ENCODE measurements at places on chromosomes 3 and 15.

GRCh38 chr3:123067689-123068600, 1.1 kb downstream of the PDIA5 start:
- DNase-seq, result no peak

DNA sequence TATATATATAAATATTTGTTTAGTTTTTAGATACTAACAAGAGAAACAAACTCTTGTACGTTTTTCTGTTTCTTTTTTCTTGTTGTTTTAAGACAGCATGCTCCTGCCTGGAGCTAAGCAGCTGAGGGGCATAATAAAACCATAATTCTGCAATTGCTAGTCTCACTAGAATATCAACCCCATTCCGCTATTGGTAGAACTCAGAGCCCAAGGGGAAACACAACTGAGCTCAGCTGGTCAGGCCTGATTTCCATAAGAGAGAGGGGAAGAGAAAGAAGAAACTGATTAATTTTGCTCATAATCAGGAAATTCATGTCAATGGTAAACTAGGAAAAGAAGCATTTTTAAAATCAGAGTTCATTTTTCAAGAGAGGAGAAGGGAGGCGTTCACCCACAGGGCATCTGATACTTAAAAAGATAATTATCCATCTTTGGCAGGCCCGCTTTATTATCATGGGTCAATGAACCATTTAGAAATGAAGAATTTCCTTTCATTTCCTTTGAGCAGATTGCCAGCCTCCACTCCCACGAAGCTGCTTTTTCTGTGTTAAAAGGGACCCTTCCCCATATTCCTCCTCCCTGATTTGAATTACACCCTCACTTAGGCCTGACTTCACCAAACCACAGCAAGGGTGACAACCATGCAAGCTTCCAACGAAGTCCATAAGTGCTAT, 965.3 kb upstream of the CFAP20DC start:
- no peak for DNase-seq

DNA sequence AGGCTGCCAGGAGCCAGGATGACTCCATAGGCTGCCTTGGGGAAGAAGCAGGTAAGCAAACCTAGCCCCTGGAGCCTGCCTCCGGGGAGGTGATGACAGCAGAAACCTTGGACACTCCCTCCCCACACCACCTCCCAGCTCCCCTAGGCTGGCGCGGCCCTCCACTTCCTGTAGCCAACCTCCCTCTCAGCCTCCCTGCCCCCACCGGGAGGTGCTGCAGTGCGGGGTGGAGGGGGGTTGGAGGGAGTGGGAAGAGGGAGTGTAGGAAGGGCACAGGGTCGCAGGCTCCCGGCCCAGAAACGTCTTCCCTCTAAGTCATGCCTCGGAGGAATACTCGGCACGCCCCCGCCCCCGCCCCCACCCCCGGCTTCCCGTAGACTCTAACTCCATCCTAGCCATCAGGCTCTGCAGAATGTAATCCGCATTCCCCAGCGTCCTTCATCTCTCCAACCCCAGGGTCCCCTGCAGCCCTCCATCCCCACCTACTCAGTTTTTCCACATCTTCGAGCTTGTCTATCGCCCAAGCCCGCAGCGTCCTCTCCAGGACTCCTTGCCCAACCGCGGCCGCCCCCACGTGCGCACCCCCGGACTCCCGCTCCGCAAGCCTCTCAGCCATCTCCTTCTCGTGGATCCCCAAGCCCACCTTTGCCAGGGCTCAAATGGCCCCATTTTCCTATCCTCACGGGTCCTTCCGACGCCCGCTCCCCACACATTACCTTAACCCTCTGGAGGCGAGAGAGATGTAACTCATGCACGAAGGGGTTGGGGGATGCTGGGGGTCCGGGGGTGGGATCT, 528 bp downstream of the LPCAT4 start:
- DNase-seq, result peak; percentile 39

DNA sequence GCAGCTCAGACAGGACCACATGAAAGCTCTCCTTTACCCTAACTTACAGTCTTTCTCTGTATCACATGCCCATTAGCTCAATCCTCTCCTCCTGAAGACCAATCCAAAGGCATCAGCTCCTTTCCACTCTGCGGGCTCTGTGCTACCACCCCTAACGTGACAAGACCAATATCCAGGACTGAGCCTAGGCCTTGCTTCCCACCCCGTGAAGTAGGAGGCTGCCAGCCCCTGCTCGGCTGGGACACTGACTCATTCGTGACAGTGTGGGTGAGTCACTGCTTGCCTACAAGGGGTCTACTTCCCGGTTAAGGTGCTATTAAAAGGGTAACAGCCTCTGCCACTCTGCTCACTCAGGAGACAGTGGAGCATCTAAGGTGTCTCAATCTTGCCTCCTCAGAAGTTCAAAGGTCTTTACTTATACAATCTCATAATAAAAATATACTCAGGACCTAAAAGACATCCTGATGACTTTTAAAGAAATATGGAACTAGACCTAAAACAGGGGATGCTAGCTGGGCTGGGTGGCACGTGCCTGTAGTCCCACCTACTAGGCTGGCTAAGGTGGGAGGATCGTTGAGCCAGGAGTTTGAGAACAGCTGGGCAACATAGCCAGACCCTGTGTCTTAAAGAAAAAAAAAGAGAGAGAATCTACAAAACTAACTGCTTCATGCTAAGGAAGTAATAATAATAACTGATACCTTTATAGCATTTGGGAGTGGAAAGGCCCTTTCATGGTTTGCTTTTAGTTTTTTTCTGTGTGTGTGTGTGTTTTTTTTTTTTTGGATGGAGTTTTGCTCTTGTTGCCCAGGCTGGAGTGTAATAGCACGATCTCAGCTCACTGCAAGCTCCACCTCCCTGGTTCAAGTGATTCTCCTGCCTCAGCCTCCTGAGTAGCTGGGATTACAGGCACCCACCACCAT, 55.0 kb downstream of the TMEM44 start:
- peak; percentile 13 for DNase-seq

DNA sequence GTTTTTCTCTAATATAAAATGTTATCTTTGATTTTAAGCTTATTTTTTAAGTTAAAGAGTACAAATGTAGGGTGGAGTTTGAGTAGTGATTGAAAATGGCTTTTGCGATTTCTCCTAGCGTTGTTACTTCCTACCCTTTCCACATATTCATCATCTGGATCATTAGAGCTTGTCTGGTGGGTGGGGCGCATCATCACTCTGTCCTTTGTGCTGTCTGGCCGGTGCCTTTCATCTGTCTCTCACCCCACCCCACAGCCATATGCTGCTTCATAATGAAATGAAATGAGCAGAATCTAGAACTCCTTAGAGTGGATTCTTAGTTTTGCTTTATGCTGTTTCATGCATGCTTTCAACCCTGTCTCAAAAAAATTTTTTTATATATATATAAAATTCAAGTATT, 44.3 kb downstream of the ATP1B3 start:
- no peak for DNase-seq

- no peak for DNase-seq
These were observed 6.0 kb downstream of the IP6K1 start for GRCh38 chr3:49780080-49780974.

DNA sequence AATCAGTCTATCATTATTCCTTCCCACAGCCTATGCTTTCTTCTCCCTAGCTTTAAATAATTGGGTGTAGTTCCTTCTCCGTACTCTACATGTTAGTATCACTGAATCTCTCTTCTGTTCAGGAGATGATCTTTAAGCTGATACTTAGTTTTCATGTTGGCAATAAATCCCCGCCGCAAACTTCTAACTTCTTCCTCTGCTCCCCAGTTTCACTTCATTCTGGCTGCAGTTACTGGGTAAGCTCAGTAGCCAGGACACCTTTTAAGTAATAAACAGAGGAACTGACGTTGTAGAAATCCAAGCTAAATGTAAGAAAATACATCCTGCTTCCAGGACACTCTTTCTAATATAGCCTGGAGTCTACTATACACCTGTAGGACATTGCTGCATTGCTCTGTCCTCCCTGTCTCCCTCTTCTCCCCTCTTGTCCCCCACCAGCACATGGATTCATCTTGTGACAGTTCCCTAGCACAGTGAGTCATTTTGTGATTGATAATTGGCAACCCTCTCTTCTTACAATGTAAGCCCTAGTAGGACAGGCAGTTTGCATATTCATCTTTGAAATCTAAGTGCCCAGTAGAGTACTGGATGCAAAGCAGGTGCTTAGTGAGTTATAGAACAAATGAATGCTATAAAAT, 598.2 kb downstream of the UNC13C start:
- no peak for DNase-seq

- DNase-seq, result no peak
These were observed 7.4 kb downstream of the A4GNT start for GRCh38 chr3:138124706-138125355.

DNA sequence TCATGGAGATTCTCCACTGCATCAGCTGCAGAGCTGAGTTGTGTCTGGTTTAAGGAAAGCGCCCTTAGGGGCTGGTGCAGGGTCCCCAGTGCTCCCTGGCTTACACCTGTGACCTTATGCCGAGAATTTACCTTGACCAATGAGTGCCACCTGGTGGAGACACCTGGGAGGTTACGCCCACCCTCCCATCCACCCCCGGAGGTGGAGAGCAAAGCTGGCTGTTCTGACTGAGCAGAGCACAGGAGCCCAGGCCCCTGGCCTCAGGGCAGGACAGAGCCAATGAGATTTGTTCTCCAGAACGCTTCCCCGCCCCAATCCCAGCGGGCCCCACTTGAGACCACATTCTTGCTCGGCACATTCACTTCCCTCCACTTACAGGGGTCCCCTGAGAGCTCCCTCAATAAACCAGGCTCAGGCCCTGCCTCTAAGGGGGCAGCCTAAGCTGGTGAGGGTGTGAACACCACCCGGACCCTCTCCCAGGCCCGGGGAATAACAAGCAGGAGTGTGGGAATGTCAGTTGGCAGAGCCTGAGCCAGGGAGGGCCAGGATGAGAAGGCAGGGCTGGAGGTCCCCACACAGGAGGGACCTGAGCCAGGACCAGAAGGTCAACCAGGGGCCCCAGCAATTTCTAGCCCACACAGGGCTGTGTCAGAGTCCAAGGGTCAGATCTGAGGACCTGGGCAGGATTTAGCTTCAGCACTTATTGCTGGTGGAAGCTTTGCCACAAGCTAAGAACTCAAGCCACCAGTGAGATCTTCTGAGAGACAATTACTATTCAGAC, 117.1 kb downstream of the TPRA1 start:
- no peak for DNase-seq

- no peak for DNase-seq
These were observed 21.2 kb downstream of the SLC7A14 start for GRCh38 chr3:170564664-170565063.

GRCh38 chr3:154060238-154061000, 60.8 kb upstream of the ARHGEF26 start:
- no peak for DNase-seq

- no peak for DNase-seq
These were observed 76.3 kb downstream of the MYLK start for GRCh38 chr3:123807820-123808219.

GRCh38 chr3:64290161-64290560, 64.9 kb upstream of the PRICKLE2 start:
- DNase-seq, result no peak

DNA sequence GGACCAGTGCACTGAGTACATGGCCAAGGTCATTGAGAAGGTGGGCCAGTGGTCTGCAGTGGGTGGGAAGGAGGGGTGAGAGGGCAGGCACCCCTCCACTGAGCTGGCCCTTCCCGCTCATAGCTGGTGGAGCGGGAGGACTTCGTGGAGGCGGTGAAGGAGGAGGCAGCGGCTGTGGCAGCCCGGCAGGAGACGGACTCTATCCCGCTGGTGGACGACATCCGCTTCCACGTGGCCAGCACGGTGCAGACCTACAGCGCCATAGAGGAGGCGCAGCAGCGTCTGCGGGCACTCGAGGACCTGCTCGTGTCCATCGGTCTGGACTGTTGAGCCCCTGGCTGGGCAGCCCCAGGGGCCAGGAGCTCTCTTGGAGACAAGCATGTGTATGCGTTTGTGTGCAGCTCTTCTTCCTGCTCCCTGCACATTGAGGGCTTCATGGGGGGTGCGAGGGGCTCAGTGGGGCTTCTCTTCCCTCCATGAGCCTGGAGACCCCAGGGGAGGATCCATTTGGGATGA, 7.5 kb downstream of the ABTB1 start:
- DNase-seq, result no peak

- no peak for DNase-seq
These were observed 279.1 kb upstream of the TTC14 start for GRCh38 chr3:180322829-180323228.

GRCh38 chr15:51240066-51240465, 98.3 kb downstream of the CYP19A1 start:
- DNase-seq, result no peak

GRCh38 chr15:39685999-39686613, 96.5 kb downstream of the FSIP1 start:
- DNase-seq, result peak; percentile 40

DNA sequence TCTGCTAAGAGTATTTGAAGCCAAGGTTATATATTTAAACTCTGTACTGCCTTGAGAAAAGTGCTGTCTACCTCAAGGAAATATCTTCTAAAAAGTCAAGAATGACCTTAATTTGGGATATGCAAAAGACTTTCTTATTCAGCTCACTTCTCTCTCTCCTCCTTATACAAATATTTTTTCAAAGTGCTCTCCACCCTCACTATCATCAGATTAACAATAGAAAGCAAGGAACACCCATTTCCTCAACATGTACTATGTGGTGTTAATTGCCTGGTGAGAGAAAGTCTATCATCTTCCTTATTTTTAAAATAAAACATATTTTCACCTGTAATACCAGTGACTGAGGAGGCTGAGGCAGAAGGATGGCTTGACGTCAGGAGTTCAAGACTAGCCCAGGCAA, 44.4 kb upstream of the RSL24D1 start:
- no peak for DNase-seq

DNA sequence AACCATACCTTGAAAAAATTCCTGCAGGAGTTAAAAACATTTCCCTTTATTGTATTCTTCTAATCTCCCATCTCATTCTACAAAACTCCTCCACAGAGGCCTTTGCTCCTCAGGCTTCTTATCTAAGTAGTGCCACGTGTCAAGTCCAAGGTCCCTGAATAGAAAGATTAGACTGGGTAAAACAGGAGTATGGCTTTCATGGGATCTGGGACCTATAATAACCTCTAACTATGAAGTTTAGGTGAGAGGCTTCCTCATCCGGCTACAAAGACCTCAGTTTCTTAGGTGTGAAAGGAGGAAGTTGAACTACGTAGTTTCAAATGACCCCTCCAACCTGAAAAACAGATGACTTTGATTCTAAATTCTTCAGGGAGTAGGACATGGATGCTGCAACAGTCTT, 20.0 kb downstream of the GPR15 start:
- no peak for DNase-seq

- DNase-seq, result no peak
These were observed 33.2 kb downstream of the SCG5 start for GRCh38 chr15:32674681-32675080.

- no peak for DNase-seq
These were observed 1.3 kb downstream of the RNU5B-1 start for GRCh38 chr15:65305776-65306175.

- no peak for DNase-seq
These were observed 40.1 kb downstream of the FLNB start for GRCh38 chr3:58048301-58048700.

- DNase-seq, result no peak
These were observed 106.5 kb downstream of the ECT2 start for GRCh38 chr3:172856795-172857742.

- peak; percentile 81 for DNase-seq
These were observed 23.1 kb downstream of the EPM2AIP1 start for GRCh38 chr3:36969540-36970432.
